ENCODE measurements at places on chromosomes 3 and 15.

GRCh38 chr3:13385373-13385965 is 34.7 kb downstream of the NUP210 start:
- no peak for DNase-seq

DNA sequence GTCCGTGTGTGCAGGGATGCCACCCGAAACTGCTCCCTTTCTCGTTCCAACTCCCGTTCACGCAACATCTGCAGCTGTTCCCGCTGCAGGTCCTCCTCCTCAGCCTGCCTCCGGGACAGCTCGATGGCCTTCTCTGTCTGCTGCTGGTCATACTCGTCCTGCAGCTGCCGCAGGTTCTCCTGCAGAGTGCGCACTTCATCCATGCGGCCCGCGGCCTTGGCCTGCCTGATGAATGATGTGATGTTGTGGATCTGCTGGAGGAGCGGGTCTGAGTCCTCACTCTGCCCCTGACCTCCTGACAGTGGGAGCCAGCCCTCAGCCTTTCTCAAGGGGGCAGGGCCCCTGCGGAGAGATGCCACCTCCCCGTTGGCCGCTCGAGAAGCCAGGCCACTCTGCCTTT is 9.4 kb upstream of the MRPS25 start:
- DNase-seq = no peak

GRCh38 chr3:180408654-180409053 is 193.3 kb upstream of the TTC14 start:
- no peak for DNase-seq

- DNase-seq = no peak
Measured at GRCh38 chr3:41369838-41370237, 170.5 kb downstream of the CTNNB1 start.

DNA sequence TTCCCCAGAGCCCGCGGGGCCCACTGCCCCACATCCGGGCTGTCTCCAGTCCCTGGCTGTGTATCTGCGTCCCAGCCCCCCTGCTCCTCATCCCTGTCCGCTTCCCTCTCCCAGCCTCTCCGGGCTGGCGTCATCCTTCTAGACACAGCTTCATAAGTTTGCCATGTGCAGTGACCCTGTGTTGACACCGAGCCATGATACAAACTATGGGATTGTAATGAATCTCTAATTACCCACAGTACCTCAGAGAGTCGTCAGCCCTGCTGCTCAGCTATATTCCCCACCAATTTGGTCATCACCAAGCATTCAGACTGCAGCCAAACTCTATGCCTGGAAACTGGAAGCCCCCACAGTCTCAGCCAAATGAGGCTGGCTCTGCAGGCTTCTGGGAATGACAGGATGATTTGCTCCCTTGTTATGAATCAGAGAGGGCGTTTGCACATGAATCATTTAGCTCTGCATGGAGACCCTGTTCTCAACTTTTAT is 466.1 kb upstream of the ATP11B start:
- no peak for DNase-seq

DNA sequence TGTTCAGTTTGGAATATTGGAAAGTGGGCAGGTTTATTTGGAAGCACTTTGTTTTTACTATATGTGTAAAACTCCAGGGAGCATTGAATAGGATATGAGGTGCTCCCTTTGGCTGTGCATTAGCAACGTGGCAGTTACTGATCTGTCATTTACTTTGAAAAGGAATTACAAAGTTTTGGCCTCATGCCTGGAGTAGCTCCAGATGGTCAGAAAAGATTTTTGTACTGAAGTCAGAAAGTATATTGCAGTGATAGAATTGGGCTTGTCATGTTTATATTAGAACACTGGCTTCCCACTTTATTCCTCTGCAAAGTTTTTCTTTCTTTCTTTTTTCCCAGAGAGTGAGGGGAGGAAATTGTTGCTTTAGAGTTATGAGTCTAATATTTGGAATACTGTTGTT is 26.1 kb downstream of the FNDC3B start:
- no peak for DNase-seq

DNA sequence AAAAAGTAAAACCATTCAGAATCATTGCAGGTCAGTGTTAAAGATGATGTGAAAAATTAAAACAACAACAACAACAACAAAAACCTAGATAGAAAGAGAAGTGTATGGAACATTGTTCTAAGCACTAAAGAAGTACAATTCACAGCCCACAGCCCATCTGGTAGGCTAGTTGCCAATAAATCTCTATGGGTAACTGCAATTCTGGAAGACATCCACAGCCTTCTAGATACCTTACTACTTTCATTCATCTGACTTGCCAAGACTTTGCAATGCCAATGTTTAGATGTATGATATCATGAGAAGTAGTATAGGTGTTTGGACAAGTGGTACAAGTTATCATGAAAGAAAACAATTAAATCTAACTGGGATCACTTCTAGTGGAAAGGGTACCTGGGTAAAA is 198.6 kb downstream of the VGLL3 start:
- no peak for DNase-seq

DNA sequence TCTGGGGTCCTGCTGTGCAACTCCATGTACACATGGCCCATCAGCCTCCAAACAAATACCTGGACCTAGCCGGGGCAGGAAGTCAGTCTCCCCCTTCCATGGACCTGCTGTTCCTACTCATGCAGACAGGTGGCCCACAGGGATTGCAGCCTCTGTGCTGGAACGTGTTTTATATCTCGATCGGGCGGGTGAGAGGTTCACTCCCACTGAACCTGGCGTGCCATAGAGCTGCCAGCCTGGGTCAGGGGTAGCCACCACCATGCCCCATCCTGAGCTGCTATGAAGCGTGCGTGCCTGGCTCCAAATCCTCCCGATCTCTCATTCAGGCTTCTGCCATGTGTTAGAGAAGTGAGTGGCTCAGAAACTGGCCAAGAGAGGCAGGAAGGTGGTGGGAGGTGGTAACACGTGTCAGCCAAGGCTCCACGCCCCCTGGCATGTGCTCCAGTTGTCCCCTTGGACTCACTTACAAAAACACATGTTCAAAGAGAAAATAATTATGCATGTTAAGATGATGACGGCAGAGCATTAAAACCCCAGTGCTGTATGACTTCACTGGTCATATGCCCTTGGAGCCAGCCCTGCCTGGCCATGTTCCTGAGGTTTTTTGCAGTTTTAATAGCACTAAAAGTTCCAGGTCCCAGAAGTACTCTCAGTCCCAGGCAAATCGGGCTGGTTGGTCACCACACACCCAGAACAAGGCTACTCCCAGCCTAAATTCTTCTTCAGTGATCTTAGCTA is 30.6 kb downstream of the CTSH start:
- no peak for DNase-seq

DNA sequence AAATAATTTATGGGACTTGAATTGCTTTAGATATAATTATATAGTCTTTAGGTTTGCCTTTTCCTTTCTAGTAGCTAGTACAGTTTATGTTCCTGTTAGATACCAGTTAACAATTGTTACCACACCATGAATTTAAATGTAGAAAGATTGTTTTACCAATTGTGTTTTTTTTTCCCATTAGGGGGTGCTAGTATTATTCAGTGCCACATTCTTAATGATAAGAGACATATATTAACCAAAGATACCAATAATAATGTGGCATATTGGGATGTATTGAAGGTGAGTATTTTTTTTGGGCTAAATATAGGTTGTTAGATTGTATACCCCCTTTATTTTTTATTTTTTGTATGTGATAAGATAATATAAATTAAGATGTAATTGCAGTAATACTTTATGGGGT is 27.7 kb downstream of the WDR48 start:
- DNase-seq = no peak

- no peak for DNase-seq
Measured at GRCh38 chr3:178536211-178537079, at the start of gene KCNMB2. Gene KCNMB2, plus strand, starts transcription at chr3:178536436.

DNA sequence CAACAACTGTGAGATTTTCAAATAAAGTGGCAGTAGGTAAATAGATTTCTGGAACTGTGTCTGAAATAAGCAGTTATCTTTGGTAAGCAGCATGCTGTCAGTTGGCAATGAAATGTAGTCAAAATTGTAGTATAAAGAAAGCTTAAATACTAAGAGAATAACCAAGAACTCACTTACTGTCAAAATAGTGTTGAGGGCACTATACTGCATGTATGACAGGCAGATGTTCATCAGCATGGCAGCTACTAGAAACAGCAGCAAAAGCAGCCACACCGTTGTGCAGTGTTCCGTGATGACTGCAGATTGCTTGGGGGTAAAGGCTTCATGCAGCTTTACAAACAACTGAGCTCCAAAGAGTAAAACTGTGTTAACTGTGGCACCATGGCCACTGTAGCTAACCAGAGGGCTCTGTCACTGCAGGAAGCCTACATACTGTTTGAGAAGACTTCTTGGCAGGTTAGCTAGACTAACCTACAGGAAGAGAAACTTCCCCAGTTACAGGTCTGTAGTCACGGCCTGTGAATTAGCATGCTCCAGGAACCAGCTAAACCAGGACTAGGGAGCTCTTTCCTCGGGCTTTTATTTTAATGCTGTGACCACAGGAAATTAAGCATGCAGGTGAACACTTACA is 459.7 kb downstream of the TBL1XR1 start:
- DNase-seq = no peak

DNA sequence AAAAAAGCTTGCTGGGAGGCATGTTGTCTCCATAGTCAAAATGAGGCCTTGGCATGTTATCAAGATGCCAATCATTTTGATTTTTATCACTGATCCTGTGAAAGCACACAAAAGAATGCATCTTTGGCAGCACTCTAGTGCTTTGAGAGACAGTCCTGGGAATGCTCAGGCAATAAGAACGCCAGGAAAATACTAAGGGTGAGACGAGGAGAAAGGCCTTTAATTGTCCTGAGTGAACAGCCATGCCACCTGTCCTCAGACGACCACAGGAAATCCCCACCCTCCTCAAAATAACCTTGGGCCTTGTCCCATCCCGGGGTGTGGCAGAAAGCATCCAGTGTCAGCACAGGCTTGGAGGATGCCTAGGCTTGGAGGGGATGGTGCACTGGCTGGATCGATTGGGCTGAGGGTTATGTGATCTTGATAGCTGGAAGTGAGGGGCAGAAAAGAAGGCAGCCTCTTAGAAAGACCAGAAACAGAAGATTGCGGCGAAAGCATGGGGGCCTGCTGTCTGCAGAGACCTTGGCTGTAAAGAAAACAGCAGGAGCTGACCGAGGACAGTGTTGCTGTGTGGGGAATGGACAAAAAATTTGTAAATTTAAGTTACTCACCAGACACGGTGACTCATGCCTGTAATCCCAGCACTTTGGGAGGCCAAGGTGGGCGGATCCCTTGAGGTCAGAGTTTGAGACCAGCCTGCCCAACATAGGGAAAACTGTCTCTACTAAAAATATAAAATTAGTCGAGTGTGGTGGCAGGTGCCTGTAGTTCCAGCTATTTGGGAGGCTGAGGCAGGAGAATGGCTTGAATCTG is 7.3 kb downstream of the TMEM158 start:
- DNase-seq = no peak

DNA sequence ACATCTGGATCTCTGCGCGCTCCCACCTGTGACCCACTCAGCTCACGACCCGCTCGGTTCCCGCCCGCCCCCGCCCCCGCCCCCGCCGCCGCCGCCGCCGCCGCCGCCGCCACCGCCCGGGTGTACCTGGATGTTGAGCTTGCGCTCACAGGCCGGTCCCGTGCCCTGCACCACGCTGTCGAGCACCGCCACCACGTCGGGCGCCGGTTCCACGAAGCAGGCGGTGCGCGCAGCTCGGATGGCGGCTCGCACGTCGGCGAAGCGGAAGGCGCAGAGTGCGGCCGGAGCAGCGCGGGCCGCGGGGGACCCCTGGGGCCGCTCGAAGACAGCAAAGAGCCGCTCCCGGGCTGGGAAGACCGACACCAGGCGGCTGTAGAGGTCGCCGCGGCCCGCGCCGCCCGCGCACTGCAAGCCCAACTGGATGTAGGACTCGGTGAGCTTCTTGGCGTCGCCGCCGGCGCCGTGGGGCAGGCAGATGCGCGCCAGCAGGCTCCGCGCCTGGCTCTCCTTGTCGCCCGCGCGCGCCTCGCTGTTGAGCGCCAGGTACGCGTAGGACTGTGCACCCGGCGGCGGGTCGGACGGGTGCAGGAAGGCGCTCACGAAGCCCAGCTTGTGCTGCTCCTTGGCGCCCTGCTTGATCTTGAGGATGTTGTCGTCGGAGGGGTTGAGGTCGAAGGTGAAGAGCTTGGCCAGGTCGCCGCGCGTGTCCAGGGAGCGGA is 1.1 kb downstream of the PLXND1 start:
- DNase-seq = no peak

- DNase-seq = no peak
Measured at GRCh38 chr3:74630602-74631001, 16.1 kb upstream of the CNTN3 start.

GRCh38 chr3:151800431-151800830 is 13.5 kb upstream of the AADAC start:
- no peak for DNase-seq

DNA sequence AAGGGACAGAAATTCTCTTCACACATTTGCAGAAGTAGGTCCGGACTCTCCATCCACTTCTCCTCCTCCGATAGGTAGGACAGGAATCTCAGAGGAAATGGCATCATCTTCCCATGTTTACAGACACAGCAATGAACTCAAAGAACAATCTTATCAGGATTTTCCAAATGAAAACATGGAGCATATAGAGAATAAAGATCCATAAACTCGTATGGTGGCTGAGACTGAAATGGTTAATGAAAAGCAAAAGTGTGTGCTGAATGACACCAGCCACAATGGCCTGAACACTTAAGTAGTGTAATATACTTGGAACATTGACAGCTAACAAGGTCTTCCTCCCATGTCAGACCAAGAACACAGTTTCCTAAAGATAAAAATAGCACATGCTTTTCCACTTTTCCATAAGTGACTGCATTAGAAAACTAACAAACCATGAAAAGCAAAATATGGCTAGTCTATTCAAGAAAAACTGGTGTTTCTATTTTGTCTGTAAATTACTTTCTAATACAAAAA is 5.8 kb downstream of the CCRL2 start:
- DNase-seq = no peak

GRCh38 chr3:109072194-109072593 is 45.7 kb downstream of the MORC1 start:
- no peak for DNase-seq

DNA sequence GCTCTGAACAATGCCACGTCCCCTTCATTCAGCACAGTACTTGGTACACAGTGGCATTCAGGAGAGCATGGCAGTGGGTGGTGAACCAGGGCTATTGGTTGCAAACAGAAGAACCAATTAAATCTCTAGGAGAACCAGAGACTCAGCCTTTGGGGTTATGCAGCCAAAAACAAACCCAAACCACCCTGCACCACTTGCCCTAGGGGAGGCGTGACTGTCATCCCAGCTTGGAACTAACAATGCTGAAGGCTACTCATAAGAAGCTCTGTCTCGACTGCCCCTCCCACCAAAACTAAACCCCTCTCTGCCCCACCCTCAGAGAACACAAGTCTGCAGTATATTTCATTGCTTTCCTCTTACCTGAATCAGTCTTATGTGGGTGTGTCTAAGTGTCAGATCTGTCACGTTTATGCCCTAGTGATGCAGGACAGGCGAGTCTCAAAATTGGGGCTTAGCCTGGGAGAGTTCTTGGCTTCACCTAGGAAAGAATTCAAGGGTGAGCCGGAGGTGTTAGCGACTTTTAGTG is 15.2 kb upstream of the KLHL40 start:
- no peak for DNase-seq

- DNase-seq = no peak
Measured at GRCh38 chr15:85542895-85543331, 162.5 kb downstream of the AKAP13 start.

GRCh38 chr15:25056484-25057425 is 102.0 kb downstream of the SNRPN start:
- DNase-seq = no peak

- DNase-seq = no peak
Measured at GRCh38 chr15:25534293-25534692, 95.5 kb upstream of the UBE3A start.
